ENCODE measurements at places on chromosomes 3 and 15. TPM values are rescaled to one million over a fixed set of nuclear protein-coding genes. Genes with fewer than 3 reads are reported as not detected.

DNA sequence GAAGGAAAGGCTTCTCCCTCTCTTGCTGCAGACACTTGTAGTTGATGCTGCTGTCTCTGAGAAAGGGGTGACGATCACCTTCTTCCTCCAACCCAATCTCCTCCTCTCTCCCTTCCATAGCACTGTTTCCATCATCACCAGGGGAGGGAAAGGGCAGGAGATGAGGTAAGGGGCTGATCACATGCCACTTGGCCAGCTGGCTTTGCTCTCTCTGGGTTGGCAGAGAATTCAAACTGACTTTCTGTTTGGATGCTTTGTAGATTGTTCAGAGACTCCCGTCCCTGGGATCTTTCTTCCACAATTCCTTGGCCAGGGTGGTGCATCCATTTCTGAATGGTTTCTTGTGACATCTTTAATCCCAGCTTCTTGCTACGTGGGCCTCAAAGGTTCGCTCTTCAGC, 43.2 kb upstream of the ZNF148 start:
- DNase-seq, result no peak
- no peaks in the 10 kb centered on the region for H3K4me1 ChIP-seq
- H3K27ac ChIP-seq, result no peak overlapping the region
- H3K4me3 ChIP-seq, result no peak overlapping the region

Gene MCTP2
- 6.1 TPM for total RNA-seq

DNA sequence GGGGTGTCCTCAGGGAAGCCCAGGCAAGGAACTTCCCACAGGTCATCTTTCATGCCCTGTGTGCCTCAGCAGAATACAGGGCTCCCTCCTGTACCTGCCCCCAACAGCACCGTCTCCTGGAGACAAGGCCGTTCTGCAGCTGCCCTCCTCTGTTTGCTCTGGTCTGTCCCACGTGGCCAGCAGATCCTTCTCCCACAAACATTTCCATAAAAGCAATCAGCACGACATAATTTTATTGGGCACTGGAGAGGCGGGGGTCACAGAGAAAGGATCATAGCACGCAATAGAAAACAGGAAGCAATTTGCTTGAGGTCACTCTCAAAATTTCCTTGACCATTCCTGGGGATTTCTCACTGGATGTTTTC, 29.4 kb downstream of the STARD5 start:
- peak; percentile 10 for DNase-seq
- no peak overlapping the region for H3K4me3 ChIP-seq
- no peaks in the 10 kb centered on the region for H3K27me3 ChIP-seq
- H3K36me3 ChIP-seq, result no peaks in the 10 kb centered on the region

Gene MYZAP
- 0.66 TPM for total RNA-seq

Gene TNFAIP8L3
- total RNA-seq, result 0.54 TPM

- H3K4me3 ChIP-seq, result peak within 1 kb of the TSS; percentile 94
- peaks cover 5% of the 10 kb centered on the region for H3K4me1 ChIP-seq
- peak; percentile 83 for DNase-seq
- peaks cover 49% of the 10 kb centered on the region for H3K27me3 ChIP-seq
Observed at GRCh38 chr3:133895208-133896001, at the start of gene RAB6B. Gene RAB6B, minus strand, starts transcription at chr3:133895882. Its CDS starts 416 bp downstream, at chr3:133895466.

- H3K27me3 ChIP-seq, result no peaks in the 10 kb centered on the region
- H3K4me3 ChIP-seq, result no peak overlapping the region
- H3K36me3 ChIP-seq, result no peaks in the 10 kb centered on the region
- H3K4me1 ChIP-seq, result no peaks in the 10 kb centered on the region
- peak; percentile 92 for DNase-seq
- no peak overlapping the region for H3K27ac ChIP-seq
Observed at GRCh38 chr15:63891079-63891767, 57.5 kb upstream of the HERC1 start.

- no peaks in the 10 kb centered on the region for H3K27me3 ChIP-seq
- H3K4me1 ChIP-seq, result no peaks in the 10 kb centered on the region
- H3K36me3 ChIP-seq, result no peaks in the 10 kb centered on the region
- no peak for DNase-seq
- no peak overlapping the region for H3K27ac ChIP-seq
- no peak overlapping the region for H3K4me3 ChIP-seq
Observed at GRCh38 chr3:149411583-149411982, 34.1 kb upstream of the TM4SF1 start.

- DNase-seq, result no peak
- H3K36me3 ChIP-seq, result no peaks in the 10 kb centered on the region
- H3K27ac ChIP-seq, result no peak overlapping the region
- no peaks in the 10 kb centered on the region for H3K27me3 ChIP-seq
Observed at GRCh38 chr3:52798376-52798977, 3.9 kb downstream of the ITIH3 start.

DNA sequence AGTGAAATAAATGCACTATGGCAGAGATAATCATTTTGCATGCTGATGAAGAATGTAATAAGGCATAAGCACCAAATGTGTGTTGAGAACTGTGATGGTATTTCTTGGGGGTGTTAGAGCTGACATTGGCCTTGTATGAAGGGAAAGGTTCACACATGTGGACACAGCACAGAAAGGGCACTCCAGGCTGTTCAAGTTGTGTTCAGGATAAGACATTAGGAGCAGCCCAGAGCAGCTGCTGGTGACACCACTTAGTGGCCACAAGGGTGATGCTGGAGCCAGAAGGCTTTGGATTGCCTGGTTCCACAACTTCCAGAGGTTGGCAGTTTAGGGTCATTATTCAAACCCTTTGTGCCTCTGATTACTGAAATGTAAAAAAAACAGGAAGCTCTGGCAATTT, 155.4 kb downstream of the GOLGA6L6 start:
- DNase-seq, result no peak
- H3K4me1 ChIP-seq, result no peaks in the 10 kb centered on the region
- no peaks in the 10 kb centered on the region for H3K27me3 ChIP-seq

- DNase-seq, result no peak
- H3K4me3 ChIP-seq, result no peak overlapping the region
- H3K27me3 ChIP-seq, result no peaks in the 10 kb centered on the region
- H3K27ac ChIP-seq, result no peak overlapping the region
- no peaks in the 10 kb centered on the region for H3K4me1 ChIP-seq
Observed at GRCh38 chr3:18510947-18511346, 85.8 kb upstream of the SATB1 start.
